Activated CD4-positive, alpha-beta T cell treated with anti-CD3 and anti-CD28 coated beads, Interleukin-2, amount 50 U/mL, for 16 hours (primary cell): ENCODE measurements at places on chromosomes 7 and 10.

- DNase-seq: peak; percentile 71
Measured at GRCh38 chr7:44750921-44751571, 2.4 kb downstream of the ZMIZ2 start.

DNA sequence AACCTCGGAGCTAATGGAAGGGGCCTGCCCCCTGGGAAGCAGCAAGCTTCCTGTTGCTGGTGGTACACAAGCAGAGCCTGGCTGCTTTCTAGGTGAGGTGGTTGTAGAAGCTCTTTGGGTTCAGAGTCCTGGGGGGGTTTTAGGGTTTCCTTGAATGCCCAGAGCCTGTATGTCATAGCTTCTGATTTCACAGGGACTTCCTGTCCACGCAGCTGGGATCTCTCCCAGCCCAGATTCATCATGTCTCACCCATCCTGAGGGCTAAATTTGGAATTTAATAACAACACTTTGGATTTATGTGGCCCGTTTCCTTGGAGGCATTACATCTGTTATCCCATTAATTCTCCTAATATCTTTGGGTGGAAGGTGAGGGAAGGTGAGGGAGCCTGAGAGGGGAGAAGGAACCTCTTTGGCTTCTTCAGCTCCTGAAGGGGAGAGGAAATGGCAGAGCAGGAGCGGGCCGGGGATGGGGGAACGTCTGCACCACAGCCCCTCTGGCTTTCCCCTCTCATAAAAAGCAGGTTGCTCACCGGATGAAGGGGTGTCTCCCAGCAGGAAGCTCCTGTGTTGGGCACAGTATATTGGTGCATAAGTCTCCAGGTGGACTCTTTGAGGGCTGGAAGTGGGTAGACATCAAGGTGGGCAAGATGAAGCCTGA lies 19.7 kb downstream of the RPS24 start:
- DNase-seq: no peak

DNA sequence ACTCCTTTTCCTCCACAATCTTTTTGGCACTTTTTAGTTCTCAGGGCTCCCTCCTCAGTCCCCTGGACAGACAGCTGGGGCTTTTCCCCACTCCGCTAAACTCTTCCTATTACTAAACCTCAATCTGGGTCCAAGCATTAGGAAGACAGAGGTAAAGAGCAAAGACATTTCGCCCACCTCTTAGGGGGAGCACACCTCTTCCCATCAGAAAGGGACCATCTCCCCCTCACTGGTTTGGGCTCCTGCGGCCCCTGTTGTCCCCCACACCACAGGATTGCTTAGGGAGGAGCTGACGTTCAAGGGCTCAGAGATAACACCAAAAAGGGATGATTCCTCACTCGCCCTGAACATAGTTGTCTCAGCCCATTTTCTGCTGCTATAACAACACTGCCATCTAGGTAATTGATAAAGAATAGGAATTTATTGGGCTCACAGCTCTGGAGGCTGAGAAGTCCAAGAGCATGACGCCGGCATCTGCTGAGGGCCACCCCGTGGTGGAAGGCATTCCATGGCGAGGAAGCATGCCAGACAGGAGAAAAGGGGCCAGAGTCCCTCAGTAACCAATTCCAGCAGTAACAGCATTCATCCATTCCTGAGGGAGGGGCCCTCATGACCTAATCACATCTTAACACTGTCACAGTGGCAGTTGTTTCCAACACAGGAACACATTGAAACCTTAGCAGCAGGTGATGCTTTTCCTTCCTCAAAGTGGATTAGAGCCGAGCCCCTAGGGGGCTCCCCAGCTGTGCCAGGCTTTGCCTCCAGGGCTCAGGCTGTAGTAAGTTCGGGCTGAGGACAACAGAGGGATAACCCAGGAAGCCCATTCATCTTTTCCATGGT lies 209.6 kb downstream of the EBF3 start:
- no peak for DNase-seq

GRCh38 chr7:39527296-39527695 lies 38.9 kb upstream of the YAE1 start:
- DNase-seq: no peak

- no peak for DNase-seq
Measured at GRCh38 chr10:5545778-5546710, 21.3 kb downstream of the CALML3 start.

- DNase-seq: peak; percentile 40
Measured at GRCh38 chr7:151091431-151091830, 5.2 kb downstream of the AGAP3 start.

DNA sequence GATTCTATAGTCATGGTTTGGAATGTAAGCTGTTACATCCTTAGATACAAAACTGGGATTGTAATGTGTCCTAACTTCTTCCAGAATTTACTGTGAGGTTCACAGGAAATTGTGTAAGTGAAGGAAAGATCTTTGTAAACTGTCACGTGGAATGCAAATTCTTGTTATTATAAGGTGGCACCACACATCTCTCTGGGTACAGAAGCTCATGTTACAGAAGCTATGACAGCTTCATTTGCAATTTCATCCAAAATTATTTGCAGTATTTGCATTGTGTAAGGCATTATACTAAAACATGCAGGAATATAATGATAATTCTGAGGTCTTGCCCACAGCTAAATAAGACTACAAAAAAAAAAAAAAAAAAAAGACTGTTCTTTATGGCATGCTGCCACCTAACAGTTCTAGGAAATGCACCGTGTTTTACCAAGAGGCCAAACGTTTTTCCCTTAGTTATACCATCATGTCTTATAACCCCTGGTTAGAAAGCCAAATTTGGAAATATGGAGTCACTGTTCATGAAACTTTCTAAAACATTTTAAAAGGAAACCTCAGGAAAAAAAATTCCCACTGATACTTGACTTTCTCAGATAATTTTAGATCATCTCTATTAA lies 17.6 kb downstream of the MINDY3 start:
- DNase-seq: peak; percentile 20

- no peak for DNase-seq
Measured at GRCh38 chr7:134820778-134821177, 41.3 kb downstream of the CALD1 start.

GRCh38 chr7:126570845-126571244 lies 681.9 kb downstream of the GRM8 start:
- no peak for DNase-seq

GRCh38 chr7:118696879-118697278 lies 472.4 kb downstream of the ANKRD7 start:
- DNase-seq: no peak

- DNase-seq: no peak
Measured at GRCh38 chr10:12408472-12408871, 59.1 kb downstream of the CAMK1D start.

DNA sequence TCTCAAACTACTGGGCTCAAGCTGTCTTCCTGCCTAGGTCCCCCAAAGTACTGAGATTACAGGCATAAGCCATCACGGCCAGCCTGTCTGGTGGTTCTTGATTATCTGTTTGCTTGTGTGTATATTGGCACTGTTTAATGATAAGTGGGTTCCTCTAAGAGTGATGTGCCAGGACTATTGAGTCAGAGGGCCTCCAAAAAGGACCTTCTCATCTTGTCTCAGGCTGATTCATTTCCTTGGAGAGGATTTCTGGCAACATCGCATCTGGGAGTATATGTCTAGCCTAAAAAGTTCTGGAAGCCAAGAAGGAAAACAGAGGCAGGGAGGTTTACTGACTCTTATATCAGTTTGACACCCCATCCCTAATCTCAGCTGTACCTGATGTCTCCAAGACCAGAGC lies 27.1 kb upstream of the AKAP9 start:
- no peak for DNase-seq

GRCh38 chr7:36462551-36463137 lies 73.0 kb downstream of the ANLN start:
- DNase-seq: no peak

- DNase-seq: no peak
Measured at GRCh38 chr7:149197675-149198074, 2.3 kb downstream of the ZNF282 start.

DNA sequence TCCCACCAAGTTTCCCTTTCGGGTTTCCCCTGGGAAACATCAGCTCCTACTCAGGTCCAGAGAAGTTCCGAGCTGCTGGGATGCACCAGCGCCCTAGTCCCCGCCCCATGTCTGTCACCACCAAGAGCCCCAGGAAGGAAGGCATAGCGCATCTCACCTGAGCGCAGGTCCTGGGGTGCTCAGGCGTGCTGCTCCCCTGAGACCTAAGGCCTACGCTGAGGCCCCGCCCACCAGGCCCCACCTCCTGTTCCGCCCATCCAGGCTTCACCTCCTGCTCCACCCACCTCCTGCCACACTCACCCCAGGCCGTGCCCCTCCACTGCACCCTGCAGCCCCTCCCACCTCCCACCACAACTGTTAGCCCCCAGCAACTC lies 1.2 kb upstream of the TFR2 start:
- DNase-seq: peak; percentile 21

- DNase-seq: no peak
Measured at GRCh38 chr7:32559480-32559879, 64.2 kb downstream of the AVL9 start.

DNA sequence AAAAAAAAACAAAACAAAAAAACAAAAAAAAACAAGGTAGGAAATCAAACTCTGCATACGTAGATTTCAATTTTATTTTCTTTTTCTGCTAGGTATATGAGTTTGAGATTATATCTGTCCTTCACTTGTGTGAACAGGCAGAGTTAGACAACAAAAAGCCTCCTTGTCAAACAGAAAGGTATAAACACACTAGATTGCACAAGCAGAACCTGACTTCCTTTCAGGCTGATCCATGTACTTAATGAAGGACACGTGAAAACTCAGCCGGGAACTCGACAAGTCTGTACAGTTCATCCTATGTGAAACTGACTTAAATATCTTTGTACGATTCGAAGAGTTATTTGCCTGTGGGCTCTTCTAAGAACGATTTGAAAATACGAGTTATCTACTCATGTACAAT lies 254.1 kb downstream of the ARL4A start:
- DNase-seq: no peak

DNA sequence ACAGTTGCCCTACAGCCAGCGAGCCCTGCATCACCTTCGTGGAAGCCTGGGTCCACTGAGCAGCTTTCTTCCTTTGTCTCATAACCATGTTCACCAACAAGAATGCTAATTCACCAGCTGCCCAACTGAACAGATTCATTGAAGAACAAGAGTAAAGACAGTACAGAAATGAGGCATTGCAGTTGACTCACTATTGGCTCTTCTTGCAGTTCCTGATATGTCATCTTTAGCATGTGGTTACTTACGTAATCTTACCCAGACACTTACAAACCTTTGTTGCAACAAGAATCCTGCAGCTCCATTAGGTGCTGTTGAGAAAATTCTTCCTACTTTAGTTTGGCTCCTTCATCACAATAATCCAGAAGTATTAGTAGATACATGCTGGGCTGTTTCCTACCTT lies 174.0 kb upstream of the TPK1 start:
- peak; percentile 43 for DNase-seq

- DNase-seq: no peak
Measured at GRCh38 chr10:650441-650851, 39.0 kb downstream of the DIP2C start.

DNA sequence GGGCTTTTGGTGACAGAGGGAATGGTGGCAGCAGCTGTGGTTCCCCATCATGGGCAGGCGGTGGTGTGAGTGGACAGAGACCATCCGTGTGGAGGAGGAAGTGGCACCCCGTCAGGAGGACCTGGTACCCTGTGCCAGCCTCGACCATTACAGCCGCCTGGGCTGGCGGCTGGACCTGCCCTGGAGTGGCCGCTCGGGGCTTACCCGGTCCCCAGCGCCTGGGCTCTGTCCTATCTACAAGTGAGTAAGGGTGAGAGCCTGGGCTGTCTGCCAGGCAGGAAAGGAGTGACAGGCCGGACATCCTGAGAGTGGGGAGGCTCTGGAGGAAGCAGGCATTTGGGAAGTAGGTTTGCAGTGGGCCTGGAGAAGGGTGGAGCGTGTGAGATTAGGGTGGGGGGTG lies 2.9 kb upstream of the ZNF467 start:
- no peak for DNase-seq

- DNase-seq: no peak
Measured at GRCh38 chr10:1576467-1577372, 160.6 kb downstream of the ADARB2 start.
